GM23248 (cell line): ENCODE measurements at places on chromosomes 7 and 10.

GRCh38 chr7:30649717-30650420 is 32.4 kb downstream of the CRHR2 start:
- no peak for DNase-seq

GRCh38 chr7:94650147-94651051 is 5.5 kb downstream of the SGCE start:
- no peak for DNase-seq

DNA sequence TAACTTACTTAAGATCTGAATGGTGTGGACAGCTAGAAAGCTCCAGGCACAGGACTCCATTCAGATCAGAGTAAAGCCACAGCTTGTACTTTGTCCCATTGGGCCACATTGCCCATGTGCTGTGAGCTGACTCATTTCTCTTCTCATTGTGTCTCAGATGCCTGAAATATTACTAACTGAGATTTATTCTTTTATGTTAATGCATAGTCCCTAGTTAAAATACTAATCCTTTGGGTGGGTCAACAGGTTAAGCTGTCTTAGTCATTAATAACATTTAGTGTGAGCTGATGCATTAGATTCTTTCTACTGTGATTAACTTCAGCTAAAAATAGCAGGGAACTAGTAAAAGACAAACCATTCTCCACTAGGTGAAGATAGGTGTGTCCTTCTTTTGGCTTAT is 104.7 kb upstream of the ARMC3 start:
- peak; percentile 94 for DNase-seq

- DNase-seq, result no peak
Observed at GRCh38 chr7:158394936-158395335, 192.7 kb downstream of the PTPRN2 start.

DNA sequence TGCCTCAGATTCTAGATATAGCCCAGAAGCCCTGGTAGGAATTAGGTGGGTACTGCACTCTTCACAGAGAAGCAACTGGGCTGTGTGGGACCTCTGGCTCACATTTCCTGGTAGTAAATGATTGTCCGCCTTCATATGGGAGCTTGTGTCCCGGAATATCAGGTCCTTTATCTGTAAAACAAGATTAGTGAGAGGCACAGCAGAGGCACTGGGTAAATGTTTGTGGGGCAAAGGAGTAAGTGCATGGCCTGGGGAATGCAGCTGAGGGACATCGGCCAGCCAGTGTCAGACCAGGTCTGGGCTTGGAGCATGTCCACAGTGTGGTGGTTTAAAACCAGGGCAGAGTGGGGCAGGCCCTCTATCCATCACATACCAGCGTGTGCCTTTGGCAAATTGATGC is 323.3 kb upstream of the ZMIZ1 start:
- DNase-seq, result no peak

GRCh38 chr10:98316170-98316569 is 48.2 kb upstream of the LOXL4 start:
- DNase-seq, result peak; percentile 66

DNA sequence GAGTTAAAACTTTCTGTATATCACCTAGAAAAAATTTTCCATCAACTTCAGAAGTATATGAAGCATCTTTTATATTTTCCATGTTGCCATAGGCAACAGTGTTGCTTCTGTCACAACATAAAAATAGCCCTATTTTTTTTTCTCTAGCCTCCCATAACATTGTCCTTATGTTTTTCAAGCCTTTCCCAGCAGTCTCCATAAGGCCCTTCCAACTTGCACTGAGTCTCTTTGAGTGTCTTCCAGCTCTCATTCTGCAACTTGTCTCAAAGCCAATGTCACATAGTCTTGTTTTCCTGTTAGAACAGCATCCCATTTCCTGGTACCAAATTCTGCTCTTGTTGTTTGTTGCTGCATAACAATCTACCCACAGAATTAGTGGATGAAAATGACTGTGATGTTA is 1055.5 kb upstream of the GHITM start:
- DNase-seq, result no peak

DNA sequence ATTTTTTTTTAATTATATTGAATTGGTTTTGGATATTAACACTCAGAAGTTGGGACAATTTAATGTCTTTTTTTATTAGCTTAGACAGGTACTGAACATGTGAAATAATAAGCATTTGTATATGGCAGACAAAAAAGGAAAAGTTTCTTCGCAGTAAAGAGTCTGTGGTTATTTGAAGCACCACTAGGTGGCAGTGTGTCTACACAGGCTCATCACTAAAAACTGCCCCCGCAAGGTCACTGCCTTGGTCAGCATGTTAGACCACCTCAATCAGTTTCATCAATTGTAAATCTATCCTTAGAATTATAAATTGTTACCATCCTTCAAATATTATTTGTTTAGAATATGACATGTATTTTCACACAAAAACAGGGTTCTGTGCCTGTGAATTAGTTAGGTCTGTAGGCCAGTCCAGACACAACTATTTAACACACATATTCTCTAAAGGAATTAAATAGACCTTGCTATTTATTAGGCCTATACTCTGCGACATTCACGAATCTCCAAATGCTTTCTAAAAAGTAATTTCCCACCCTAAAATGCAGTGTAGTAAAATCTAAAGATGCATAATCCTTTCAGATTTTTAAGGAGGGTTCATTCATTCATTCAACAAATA is 17.0 kb downstream of the PNLIPRP3 start:
- DNase-seq, result peak; percentile 55

GRCh38 chr10:110151971-110152370 is 55.4 kb upstream of the MXI1 start:
- DNase-seq, result no peak

DNA sequence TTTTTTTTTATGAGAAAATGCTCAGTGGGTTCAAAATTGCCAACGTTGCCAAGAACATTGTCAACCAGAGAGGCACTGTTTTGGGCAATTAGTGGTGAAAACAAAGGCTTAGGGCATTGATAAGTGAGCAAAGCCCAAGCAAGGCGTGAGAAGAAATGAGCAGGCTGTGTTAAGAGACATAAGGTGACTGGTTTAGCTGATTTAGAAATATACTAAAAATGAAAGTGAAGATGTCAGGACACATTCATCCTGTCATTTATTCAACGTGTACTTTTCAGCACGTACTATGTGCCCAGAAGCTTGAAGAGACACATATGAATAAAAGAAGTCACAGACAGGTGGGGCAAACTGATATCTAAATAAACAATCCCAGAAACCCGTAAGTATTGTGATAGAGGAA is 31.8 kb downstream of the AOAH start:
- DNase-seq, result no peak

DNA sequence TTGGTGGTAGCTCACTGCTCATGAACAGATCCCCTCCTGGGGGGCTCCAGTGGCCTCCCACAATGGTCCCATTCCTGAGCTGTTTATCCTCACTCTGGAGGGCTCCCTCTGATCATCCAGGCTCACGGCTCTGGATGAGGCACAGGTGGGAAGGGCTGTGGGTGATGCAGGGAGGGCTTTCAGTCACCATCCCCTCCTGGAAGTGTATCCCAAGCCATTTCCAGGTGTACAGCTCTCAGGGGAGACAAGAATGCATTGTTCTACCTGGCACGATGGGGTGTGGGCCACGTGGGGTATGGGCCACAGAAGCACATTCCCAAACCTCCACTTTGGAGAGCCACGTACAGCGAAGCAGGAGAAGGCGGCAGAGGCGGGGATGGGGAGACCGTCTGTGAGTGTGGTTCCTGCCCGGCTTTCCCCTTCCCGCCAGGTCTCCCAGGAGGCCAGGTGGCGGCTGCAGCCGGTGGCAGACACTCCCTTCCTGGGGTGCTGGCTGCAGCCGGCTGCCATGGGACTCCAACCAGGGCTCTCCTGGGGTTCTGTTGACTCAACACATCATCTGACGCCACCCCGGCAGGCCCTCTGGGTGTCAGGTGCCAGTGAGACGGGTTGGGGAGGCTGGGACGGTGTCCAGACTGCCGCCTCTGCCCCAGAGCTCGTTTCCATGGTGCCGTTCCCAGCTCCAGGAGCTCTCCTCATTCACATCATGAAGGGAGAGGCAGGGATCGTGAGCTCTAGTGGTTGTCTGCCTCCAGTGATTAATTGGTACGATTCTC is 169.7 kb upstream of the RHEB start:
- DNase-seq, result no peak

- DNase-seq, result no peak
Observed at GRCh38 chr7:45401155-45401554, 173.0 kb upstream of the ADCY1 start.

DNA sequence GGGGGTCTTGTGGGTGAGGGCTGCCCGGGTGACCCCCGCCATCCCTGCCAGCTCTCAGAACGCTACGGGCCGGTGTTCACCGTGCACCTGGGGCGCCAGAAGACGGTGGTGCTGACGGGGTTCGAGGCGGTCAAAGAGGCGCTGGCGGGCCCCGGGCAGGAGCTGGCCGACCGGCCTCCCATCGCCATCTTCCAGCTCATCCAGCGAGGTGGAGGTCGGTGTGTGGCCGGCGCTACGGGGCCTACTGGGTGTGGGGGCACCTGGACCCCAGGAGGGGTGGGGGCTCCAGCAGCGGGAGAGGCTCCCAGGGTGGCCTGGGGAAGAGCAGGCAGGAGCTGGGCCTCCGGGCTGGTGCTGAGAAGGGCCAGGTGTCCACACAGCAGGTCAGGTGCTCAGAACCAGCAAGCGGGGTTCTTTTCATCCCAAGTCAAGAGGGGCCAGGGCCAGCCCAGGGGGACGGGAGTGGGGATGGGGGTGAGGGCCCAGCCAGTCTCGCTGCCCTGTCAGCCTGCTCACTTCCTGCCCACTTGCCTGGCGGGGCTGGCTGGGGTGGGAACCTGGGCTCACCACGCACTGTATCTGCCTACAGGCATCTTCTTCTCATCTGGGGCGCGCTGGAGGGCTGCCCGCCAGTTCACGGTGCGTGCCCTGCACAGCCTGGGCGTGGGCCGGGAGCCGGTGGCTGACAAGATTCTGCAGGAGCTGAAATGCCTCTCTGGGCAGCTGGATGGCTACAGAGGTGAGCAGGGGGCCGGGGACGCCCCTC is 1.6 kb downstream of the CYP2W1 start:
- DNase-seq, result no peak

GRCh38 chr10:71349406-71349805 is 30.3 kb downstream of the SLC29A3 start:
- peak; percentile 22 for DNase-seq

DNA sequence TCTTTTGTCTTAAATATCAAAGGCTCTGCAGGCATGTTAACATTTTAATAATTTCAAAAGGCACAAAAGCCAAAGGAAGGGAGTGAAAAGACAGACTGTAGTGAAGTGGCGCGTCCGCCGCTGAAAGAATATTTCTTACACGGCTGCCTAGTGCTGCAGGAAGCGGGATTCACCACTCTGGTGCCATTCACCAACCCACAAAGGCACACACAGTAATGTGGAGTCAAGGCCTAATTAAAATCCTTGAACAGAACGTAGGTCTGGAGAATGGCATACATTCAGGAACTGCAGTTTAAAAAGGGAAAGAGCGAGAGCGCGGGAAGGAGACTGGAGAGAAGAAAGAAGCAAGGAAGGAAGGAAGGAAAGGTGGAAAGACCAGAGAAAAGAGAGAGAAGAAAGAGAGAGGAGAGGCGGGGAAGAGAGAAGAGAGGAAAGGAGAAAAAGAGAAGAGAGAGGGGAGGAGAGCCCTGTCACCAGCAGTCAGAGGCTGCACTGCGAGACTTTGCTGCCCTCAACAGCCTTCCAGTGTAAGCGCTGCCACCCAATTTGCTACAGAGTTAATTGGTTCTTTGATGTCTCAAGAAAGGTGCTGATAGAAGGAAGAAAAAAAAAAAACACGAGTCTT is 554.0 kb downstream of the MDFIC start:
- no peak for DNase-seq

- DNase-seq, result no peak
Observed at GRCh38 chr10:121448766-121449421, 149.3 kb downstream of the FGFR2 start.

GRCh38 chr7:129780974-129781927 is 169.7 kb downstream of the NRF1 start:
- DNase-seq, result no peak

- DNase-seq, result peak; percentile 8
Observed at GRCh38 chr10:61688551-61689308, 26.0 kb downstream of the CABCOCO1 start.

- no peak for DNase-seq
Observed at GRCh38 chr7:99786726-99787335, 2.8 kb upstream of the CYP3A4 start.

GRCh38 chr7:112503361-112503972 is 22.7 kb downstream of the LSMEM1 start:
- DNase-seq, result no peak

GRCh38 chr10:50931948-50932431 is 46.6 kb upstream of the A1CF start:
- peak; percentile 33 for DNase-seq

- DNase-seq, result peak; percentile 44
Observed at GRCh38 chr7:42445691-42446090, 208.7 kb upstream of the GLI3 start.

DNA sequence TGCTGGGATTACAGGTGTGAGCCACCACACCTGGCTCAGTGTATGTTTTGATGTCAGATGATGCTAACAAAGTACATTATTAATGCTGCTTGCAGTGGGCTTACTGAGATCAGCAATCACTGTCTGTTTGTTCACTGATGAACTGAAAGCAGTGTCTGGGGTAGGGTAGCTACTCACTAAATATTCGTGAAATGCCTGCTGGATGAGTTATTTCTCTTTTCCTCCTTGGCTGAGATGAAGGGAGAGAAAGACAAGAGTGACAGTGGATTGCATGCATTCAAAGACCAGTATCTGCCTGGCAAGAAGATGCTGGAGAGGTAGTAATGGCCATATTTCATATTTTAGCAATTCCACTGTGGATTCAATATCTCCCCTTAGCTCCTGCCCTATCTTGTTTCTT is 32.3 kb downstream of the FAM107B start:
- DNase-seq, result no peak

- no peak for DNase-seq
Observed at GRCh38 chr10:71138166-71138830, 74.1 kb upstream of the UNC5B start.

GRCh38 chr7:133355325-133355708 is 102.4 kb downstream of the EXOC4 start:
- DNase-seq, result peak; percentile 43

DNA sequence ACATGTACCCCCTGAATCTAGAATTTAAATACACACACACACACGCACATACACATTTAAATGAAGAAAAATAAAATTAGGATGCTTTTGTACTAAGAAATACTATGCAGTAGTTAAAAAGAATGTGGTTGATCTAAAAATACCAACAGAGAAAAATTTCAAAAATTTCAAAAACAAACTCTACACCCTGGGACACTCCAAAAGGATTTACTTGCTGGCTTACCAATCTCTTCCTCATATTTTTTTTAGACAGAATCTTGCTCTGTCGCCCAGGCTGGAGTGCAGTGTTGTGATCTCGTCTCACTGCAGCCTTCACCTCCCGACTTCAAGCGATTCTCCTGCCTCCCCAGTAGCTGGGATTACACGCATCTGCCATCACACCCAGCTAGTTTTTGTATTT is 80.9 kb downstream of the HIP1 start:
- DNase-seq, result no peak

DNA sequence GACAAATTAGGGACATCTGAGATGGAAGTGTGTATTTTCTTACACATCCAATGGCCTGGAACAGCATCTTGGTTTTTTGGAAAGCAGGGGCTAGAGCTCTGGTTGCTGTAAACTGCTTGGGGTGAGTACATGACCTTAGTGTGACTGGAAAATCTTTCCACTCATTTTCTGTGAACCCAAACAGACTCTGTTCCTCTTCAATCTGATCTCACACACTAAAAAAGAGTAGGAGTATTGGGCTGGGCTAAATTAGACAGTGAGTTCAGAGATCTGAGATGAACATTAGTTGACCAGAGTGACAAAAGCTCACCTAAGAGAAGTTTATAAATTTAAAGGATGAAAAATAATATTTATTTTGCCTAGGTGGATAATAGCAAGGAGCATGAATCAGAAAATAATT is 59.2 kb downstream of the OR13A1 start:
- no peak for DNase-seq
